Fibroblast of the conjunctiva (primary cell): ENCODE measurements at places on chromosomes 2 and 18.

- DNase-seq, result no peak
Measured at GRCh38 chr18:70331456-70332097, 42.7 kb downstream of the SOCS6 start.

DNA sequence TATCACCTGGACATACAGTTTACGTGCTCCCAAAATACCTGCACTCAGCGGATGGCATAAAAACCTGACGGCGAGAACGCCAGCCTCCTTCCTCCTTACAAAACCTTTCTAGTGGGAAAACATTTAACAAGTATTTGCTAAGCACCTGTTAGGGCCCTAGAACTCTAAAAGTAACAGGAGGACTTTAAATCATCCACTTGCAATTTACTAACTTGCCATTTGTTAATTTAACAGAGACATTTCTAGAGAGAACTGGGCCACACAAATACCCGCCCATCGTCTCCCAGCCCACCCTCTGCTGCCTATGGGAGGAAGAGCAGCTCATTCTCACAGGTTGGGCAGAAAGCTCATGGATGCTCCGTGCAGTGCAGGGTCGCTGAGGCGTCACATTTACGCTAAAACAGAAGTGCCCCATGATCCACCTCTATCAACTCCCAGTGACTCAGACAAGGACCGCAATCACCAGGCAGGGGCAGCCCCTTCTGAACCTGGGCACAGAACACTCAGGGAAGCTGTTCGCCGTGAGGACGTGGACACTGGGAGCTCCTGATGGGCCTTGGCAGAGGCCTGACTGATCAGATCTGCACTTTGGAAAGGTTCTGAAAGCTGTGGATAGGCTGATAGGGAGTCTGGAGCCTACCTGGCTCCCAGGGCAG lies 106.9 kb downstream of the HDAC4 start:
- DNase-seq, result no peak

DNA sequence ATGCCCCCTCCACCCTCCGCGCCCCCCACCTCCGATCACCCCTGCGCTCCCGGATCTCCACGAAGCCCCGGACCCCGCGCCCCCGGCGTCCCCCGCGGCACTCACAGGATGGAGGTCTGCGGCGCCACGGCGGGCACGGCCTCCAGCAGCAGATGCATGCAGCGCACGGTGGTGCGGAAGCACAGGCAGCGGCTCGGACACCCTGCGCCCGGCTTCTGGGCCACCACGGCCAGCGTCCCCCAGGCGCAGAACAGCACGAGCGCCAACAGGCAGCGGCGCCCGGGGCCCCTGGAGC lies 217 bp downstream of the PXDN start:
- DNase-seq, result no peak

DNA sequence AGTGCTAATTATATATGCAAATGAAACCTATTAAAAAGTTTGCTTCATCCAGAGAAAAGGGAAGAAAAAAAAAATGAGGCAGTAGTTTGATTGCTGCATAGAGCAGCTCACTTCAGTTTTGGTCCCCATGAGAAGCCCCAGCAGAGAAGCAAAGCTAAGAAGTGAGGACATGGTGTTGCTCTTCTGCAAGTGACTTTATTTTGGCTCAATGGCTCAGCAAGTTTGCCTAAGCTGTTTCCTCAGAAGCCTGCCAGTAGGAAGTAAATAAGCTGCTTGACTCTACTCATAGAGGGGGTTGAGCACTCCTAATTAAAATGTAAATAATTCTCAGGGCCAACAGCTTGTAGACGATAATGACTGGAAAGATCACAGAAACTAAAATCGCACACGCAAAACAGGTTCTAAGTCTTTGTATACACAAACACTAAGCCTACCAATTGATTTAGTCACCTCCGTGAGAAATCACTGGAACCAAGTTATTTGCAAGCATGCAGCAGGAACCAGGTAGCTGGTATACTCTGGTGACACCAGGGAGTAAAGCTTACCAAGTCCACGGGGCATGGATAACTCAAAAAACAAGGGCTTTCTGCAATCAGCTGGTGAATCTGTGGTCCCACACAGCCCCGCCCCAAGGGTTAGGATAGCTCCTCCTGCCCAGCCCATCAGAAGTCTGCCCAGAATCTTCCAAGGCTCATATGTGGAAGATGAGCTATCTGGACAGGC lies 39.7 kb upstream of the NABP1 start:
- DNase-seq, result no peak

DNA sequence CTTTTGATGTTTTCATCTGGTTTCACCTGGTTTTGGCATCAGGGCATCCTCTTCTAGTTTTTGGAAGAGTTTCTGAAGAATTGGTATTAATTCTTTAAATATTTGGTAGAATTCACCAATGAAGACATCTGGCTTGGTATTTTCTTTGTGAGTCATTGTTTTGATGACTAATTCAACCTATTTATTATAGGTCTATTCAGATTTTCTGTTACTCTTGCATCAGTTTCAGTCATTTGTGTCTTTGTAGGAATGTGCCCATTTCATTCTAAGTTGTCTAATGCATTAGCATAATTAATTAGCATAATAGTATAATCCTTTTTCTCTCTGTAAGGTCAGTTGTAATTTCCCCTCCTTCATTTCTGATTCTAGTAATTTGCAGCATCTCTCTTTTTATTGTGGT lies 8.0 kb downstream of the GNLY start:
- peak; percentile 58 for DNase-seq

- DNase-seq, result no peak
Measured at GRCh38 chr18:58038063-58038462, 6.0 kb upstream of the NEDD4L start.

DNA sequence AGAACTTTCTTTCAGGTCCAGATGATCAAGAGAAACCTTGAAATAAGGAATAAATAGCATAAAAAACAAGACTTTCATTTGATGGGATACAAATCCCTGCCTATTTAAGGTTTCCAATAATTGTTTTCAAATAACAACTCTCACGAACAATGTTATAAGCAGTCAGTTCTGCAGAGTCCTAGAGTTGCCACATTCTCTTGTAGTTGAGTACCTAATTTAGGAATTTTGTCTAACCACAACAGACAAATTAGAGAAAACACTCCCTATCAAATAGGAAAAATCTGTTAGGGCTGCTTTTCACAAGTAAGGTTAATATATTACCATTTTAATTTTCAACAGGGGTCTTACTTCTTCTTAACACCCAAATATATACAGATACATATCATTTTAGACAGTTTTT lies 130.1 kb upstream of the CDH20 start:
- no peak for DNase-seq

DNA sequence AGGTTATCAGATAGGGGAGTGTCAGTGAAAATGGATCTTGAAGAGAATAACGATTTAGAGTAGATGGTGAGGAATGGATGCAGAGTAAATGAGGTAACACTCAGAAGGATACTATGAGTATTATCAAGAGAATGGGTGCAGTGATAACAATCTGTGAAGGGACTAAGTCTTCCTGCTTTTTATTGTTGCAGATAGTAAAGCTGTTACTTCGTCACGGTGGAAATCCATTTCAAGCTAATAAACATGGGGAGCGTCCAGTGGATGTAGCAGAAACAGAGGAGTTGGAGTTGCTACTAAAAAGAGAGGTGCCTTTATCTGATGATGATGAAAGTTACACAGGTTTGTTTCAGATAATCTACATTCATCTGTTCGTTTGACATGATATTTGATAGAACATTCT lies 85.1 kb downstream of the ANKRD12 start:
- no peak for DNase-seq

- DNase-seq, result no peak
Measured at GRCh38 chr2:100592226-100592625, 29.4 kb downstream of the PDCL3 start.

DNA sequence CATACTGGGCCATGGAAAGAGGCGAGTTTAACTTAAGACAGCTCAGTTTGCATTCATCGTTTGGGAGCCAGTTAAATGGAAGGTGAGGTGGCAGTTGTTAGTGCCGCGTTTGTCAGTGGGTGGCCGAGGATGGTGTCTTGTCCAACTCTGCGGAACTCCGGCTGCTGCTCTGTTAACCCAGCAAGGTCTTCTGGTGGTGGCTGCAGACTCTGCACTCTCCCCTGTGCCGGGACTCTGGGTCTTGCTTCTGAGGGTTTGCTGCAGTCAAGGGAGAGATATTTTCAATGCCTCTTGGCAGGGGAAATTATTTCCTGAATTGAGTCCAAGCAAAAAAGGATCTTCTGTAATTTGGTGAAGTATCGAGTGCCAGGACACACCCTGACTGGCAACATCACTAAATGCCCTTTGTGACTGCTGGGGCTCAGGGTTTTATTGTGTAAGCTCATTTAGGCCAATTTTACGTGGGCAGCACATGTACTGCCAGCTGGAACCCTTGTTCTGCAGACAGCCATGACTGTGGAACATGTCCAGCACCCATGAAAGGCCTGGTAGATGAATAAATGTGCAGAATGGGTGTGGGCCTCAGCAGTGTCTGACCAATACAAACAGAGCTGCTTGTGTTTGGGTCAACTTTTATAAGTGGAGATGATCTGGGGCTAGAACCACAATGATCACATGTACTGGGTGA lies 58.1 kb downstream of the IL1R2 start:
- peak; percentile 90 for DNase-seq

GRCh38 chr2:222795450-222796357 lies 65.1 kb upstream of the ACSL3 start:
- DNase-seq, result no peak

DNA sequence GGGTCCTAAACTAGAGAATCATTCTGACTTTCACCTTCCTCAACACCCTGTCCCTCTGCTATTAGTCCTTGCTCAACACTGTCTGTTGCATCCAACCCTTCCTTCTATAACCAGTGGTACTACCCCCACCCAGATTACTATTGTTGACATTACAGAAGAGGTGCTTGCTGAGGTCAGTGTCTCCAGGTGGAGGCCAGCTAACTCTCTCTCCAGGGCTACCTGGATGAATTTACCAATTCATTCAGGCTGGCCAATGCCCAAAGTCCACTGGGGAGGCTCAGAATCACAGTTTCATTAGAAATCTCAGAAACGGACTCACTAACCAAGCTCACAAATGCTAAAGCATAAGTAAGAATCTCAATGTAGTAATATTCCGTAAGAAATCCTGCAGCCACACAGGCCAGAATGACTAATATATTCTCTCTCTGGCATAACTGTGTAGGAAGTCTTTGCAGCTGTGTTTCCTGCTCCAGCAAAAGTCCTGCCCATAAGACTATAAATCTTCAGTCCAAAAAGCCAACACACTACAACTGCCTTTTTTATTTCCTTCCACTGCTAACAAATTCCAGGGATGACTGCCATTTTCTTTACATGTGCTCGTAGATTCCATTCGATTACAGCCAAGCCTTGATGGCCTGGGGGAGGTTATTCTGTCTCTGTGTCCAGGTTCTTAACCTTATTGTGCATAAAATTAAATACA lies 10.0 kb upstream of the TTR start:
- DNase-seq, result no peak

- DNase-seq, result no peak
Measured at GRCh38 chr2:8498994-8499393, 182.9 kb upstream of the ID2 start.
